ENCODE measurements at places on chromosomes 1 and 21. TPM values are rescaled to one million over a fixed set of nuclear protein-coding genes. Genes with fewer than 3 reads are reported as not detected.

GRCh38 chr1:39788758-39789570 lies at the start of gene BMP8B:
Gene BMP8B, minus strand, starts transcription at chr1:39788865. Its CDS starts 380 bp downstream, at chr1:39788485.
- H3K36me3 ChIP-seq: no peaks in the 10 kb centered on the region
- H3K4me1 ChIP-seq: peaks cover 10% of the 10 kb centered on the region
- DNase-seq: peak; percentile 49
- H3K27me3 ChIP-seq: peaks cover 72% of the 10 kb centered on the region
- H3K4me3 ChIP-seq: peak within 1 kb of the TSS; percentile 67

- H3K4me3 ChIP-seq: no peak overlapping the region
- no peaks in the 10 kb centered on the region for H3K36me3 ChIP-seq
- no peaks in the 10 kb centered on the region for H3K4me1 ChIP-seq
- DNase-seq: no peak
These were observed 48.9 kb downstream of the NME7 start for GRCh38 chr1:169318536-169319244.

RPTN gene
- not detected for total RNA-seq

ODF2L gene
- 6.4 TPM for total RNA-seq

SOX13 gene
- total RNA-seq: 13.1 TPM

DNA sequence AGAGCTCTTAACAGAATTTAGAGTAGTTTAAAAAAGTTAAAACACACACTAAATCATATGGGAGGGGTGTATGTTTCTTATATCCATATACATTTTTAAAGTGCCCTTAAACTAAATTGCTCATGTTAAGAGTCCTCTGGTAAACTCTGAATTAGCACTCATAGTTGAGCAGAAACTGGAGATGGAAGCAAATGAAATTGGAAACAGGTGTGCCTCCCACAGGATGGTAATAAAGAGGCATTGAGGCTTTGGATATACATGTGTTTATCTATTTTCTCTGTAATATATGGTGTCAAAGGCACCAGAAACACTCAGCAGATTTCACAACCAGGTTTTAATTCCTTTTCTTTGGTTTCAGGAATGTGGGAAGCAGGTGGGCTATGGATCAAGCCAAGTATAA lies 188.6 kb downstream of the HS2ST1 start:
- no peak for DNase-seq
- no peak overlapping the region for H3K4me3 ChIP-seq
- no peaks in the 10 kb centered on the region for H3K4me1 ChIP-seq
- H3K27ac ChIP-seq: no peak overlapping the region
